ENCODE measurements at places on chromosomes 1 and 21. TPM values are rescaled to one million over a fixed set of nuclear protein-coding genes. Genes with fewer than 3 reads are reported as not detected.

C1orf185 gene
- total RNA-seq, result not detected

GSTM1 gene
- total RNA-seq, result not detected

CENPF gene
- total RNA-seq, result 98.2 TPM

SH2D1B gene
- total RNA-seq, result 6.3 TPM

NT5C1A gene
- not detected for total RNA-seq

SLC45A1 gene
- total RNA-seq, result not detected

RIMS3 gene
- 1.2 TPM for total RNA-seq

ZCCHC17 gene
- total RNA-seq, result 46.9 TPM

Measured in K562 (cell line).